Activated CD8-positive, alpha-beta memory T cell treated with anti-CD3 and anti-CD28 coated beads, Interleukin-2, amount 10 ng/mL, durations not matched to agents 7 days and 5 days (primary cell): ENCODE measurements at places on chromosomes 1 and 21. TPM values are rescaled to one million over a fixed set of nuclear protein-coding genes. Genes with fewer than 3 reads are reported as not detected.

DNA sequence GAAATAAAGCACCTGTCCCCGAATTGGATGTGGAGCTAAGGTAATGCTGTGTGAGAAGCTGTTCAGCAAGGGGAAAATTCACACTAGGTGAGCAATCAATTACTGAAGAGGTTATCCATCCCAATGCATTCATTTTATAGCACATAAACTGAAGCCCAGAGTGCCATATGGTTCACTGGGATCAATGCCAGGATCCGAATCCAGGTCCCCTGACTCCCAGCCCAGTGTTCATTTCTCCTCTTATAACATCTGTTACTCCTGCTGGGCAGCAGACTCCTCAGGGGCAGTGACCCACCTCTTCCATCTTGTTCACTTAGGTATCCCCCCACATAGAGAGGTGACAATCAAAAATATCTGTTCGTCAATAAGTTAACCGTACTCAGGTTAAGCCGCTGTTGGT is 13.2 kb upstream of the SEC16B start:
- DNase-seq = no peak

FCMR gene
- total RNA-seq = 37.2 TPM

- peak; percentile 69 for DNase-seq
Measured at GRCh38 chr1:202192770-202193613, 607 bp upstream of the LGR6 start.

PGLYRP3 gene
- not detected for total RNA-seq

- DNase-seq = no peak
Measured at GRCh38 chr1:203985044-203985443, 87.9 kb upstream of the SOX13 start.

DNA sequence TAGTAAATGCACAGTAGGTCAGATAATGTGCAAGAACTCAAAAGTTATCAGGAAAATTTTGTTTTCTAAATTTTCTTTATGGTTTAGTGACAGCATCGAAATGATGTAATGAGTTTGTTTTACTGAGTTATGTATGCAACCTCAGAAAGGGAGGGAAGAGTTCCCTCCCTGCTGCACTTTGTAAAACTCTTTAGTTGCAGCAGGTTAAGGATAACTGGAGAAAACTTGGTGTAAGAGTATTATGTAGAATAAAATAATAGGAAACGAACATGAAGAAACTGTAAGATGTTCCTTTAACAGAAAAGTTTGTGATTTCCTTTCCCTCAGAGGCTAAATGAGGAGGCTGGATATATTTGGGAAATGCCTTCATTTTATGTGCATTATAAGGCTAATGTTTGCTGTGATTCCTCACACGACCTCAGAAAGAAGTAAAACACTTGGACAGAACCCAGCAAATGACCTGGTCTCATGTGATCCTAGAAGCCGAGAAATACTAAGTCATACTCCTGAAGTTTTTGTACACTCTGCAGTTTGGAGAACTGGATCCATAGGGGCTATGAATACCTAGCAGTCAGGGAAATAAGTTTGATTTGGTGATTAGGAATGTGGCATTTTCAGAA is 35.4 kb downstream of the ADGRL2 start:
- no peak for DNase-seq

- no peak for DNase-seq
Measured at GRCh38 chr1:225548140-225548857, 104.6 kb downstream of the ENAH start.

DNA sequence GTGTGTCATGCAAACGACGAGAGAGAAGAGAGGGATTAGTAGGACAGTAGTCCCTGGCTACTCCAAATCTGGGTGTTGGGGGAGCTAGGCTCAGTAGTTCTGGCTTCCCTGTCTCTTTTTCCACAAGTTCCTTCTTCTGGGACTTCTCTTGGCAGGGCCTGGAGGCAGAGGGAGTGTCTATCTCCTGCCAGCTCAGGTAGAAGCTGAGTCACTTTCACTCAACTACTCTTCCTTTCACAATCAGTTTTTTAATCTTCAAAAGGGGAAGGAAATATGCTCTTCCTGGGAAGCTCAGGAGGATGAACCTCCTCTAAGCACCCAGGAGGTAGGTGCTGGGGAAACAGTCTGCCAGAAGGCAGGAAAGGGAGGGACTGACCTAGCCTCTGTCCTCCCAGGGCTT is 35.2 kb upstream of the MAGOH start:
- no peak for DNase-seq

GRCh38 chr1:178541829-178542553 is 29.1 kb downstream of the TEX35 start:
- DNase-seq = peak; percentile 66
